Pancreas (tissue), 10 donors: ENCODE measurements at places on chromosomes 1 and 21.

- DNase-seq, result peak; percentile 85
Observed at GRCh38 chr1:34924759-34925555, 4.5 kb downstream of the DLGAP3 start.

DNA sequence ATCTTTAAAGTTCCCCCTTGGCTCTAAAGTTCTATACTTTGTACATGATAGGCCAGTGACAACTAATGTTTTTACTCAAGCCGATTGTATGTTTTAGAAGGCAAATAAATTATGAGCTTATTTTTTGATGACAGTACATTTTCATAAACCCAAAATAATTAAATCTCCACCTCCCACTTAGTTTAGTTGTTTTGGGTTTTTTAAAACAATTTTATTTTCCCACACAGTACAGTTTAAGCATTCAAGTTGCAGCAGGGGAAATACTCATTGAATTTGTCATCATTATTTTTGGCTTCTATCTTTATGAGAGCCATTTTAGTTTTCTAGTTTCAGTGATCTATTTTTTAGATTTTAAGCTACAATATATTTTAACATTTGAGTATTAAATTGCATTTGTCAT lies 93.6 kb downstream of the OLFML2B start:
- DNase-seq, result no peak

DNA sequence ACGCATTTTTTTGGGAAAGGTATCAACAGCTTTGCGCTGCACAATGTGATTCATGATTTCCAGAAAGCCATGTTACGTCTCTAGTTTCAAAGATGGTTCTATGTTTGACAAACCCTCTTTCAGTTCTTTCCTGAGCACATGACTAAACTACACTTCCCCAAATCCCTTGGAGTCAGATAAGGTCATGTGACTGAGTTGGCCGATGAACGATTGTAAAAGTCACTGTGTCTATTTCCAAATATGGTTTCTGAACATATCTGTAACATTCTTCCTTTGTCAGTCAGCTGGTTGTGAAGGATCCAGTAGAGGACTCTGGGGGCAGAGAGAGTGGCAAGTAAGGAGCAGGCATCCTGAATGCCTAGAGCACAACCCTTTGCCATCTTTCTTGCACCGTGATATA lies 35.4 kb downstream of the TMPRSS15 start:
- no peak for DNase-seq

GRCh38 chr21:28522014-28522799 lies 470.5 kb downstream of the LTN1 start:
- DNase-seq, result no peak

- no peak for DNase-seq
Observed at GRCh38 chr1:13697738-13698137, 2.2 kb upstream of the PRDM2 start.

- peak; percentile 43 for DNase-seq
Observed at GRCh38 chr1:53560581-53561502, 101.6 kb downstream of the DMRTB1 start.

- DNase-seq, result no peak
Observed at GRCh38 chr1:178650934-178651511, 74.0 kb upstream of the RALGPS2 start.

DNA sequence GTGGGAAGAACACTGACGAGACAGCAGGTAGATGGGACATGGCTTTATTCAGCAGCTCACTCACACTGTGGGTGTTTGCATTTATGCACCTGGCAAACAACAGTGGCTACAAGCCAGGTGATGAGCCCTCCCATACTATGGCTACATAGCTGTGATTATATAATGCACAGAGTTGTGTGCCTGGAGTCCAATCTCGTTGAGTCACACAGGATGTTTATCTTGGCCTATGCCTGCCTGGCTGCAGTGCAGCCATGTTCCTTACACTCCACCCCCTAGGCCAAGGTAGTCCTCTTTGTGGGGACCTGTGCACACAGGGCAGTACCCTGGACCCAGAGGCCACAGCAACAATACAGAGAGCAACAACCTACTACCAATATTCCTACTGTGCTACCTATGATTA lies 1643.8 kb downstream of the MRPL39 start:
- no peak for DNase-seq

GRCh38 chr1:2377751-2378440 lies 13.5 kb downstream of the MORN1 start:
- peak; percentile 16 for DNase-seq

- DNase-seq, result no peak
Observed at GRCh38 chr1:28171246-28171645, 5.2 kb downstream of the PTAFR start.

GRCh38 chr21:15775981-15776380 lies 46.2 kb downstream of the USP25 start:
- no peak for DNase-seq

DNA sequence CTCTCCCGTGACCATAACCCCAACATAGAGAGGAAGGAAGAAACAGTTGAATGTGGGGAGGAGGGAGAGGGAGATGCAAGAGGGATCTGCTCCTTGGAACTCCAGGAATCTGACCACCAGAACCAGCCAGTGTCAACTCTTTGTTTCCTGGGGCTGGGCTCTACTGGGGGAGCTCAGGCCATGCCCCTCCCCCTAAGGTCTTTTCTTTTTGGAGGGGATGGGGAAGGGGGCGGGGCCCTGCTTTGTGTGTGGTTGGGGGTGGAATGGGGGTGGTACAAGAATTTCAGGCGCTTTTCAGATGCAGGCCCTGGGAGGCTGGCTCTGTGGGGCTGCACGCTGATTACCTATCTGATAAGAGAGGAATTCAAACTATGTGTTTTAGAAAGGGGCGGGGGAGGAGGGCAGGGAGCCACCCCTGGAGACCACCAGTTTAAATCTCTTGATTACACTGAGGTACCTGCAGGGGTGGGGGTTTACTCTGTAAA lies 8.3 kb downstream of the LIN28A start:
- no peak for DNase-seq

DNA sequence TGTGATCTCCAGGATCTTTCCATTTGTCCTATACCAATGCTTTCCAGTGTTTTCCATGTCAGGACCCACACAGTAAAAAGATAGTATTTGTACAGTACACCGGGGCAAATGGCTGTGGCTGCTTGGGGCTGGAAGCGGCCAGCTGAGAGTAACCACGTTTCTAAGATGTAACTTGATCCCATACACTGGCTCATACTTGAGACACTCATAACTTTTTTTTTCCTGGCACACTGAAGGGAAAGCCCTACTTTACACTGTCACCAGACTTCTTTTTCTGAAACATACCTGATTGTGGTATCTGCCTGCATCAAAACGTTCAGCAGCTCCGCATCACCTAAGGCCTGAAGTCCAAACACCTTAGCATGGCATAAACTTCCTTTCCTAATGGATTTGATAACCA lies 21.6 kb downstream of the VPS13D start:
- no peak for DNase-seq

DNA sequence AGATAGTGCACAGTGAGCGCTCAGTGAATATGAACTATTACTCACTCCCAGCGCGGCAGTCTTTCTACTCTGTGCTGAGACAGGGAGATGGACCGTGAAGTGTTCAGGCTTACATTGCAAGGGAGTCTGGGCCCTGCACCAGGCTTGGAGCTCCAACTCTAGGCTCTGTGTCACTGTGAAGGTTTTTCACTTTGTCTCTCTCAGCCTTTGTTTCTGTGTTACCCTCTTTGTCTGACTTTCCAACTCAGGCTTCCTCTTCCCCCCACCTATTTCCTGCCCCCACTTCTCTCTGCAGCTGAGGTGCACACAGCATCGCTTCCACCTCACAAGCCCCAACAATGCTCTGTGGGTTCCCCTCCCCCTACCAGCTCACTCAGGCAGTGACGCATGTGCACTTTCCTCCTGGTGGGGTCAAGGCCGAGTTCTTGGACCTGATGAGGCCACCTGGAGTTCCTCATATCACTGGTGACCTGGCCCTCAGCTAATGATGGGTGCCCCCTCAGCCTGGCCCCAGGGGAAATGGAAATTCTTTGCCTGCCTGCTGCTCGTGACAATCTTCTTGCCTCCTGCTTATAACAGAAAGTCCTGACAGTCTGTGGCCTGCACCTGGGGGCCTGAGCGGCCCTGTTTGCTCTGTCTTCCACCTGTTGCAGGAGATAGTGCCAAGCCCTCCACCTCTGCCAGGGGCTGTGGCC lies 1.1 kb upstream of the LCK start:
- DNase-seq, result no peak

DNA sequence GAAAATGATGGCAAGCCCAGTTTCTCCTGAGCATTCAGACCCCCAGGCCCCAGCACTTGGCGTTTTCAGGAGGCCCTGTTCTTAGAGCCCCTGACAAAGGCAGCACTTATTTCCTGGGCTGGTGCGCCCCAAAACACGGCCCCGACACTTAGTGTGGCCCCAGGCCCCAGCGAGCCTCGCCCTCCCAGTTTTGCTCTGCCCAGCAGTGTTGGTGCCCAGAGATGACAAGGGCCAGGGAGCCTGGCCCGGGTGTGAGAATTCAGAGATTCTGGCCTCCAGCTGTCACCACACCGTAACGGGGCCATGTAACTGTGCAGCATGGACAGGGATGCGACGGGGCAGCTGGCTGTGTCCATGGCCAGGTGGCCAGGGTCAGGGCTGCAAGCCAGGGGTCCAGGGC lies 18.0 kb upstream of the ARHGEF16 start:
- no peak for DNase-seq

GRCh38 chr1:88327391-88328267 lies 356.4 kb upstream of the PKN2 start:
- no peak for DNase-seq

DNA sequence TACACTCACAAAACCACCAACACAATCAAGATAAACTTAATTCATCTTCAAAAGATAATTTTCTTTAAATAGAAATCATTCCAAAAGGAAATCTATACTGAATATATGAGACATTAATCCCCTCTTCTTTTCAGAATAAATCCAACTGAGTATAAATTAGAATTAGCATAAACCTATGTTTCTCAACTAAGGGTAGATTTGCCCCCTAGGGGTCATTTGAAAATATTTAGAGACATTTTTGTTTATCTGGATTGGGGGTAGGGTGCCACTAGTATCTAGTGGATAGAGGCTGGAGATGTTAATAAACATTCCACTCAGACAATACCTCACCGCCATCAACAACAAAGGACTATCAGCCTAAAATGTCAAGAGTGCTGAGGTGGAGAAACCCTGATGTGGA lies 6.5 kb upstream of the TNFSF4 start:
- DNase-seq, result no peak
